ENCODE measurements at places on chromosomes 1 and 21.
A peak's percentile ranks its signal among the peaks of the same experiment; 100 is the strongest.

- DNase-seq, result no peak
These were observed 40.8 kb upstream of the COL6A1 start for GRCh38 chr21:45940621-45941337.

GRCh38 chr1:242847390-242847993, 323.0 kb upstream of the PLD5 start:
- DNase-seq, result peak; percentile 6

GRCh38 chr1:17567582-17567981, 28.1 kb downstream of the ARHGEF10L start:
- peak; percentile 74 for DNase-seq

GRCh38 chr21:35402061-35402460, 353.0 kb upstream of the RUNX1 start:
- no peak for DNase-seq

GRCh38 chr1:81183051-81183450, 617.7 kb upstream of the ADGRL2 start:
- no peak for DNase-seq

- DNase-seq, result peak; percentile 57
These were observed 48.4 kb downstream of the NEK7 start for GRCh38 chr1:198205016-198205684.

GRCh38 chr21:46069166-46069565, 28.7 kb upstream of the COL6A2 start:
- DNase-seq, result no peak

DNA sequence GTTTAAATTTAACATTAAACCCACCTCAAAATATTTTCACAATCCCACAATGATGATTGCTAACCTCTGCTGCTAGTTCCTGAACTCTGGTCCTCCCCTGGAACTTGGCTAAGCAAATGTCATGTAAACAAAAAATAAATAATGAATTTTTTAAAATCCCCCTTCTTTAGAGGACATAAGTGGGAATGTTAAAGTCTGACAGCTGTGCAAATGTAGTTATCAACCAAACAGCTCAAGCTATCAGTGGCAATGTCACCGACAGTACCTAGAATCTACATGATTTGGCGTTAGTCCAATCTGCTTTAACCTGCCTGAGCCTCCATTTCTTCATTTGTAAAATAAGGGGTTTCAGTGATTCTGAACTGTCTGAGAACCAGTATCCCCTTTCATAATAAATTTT, 67.7 kb downstream of the GDAP2 start:
- no peak for DNase-seq

DNA sequence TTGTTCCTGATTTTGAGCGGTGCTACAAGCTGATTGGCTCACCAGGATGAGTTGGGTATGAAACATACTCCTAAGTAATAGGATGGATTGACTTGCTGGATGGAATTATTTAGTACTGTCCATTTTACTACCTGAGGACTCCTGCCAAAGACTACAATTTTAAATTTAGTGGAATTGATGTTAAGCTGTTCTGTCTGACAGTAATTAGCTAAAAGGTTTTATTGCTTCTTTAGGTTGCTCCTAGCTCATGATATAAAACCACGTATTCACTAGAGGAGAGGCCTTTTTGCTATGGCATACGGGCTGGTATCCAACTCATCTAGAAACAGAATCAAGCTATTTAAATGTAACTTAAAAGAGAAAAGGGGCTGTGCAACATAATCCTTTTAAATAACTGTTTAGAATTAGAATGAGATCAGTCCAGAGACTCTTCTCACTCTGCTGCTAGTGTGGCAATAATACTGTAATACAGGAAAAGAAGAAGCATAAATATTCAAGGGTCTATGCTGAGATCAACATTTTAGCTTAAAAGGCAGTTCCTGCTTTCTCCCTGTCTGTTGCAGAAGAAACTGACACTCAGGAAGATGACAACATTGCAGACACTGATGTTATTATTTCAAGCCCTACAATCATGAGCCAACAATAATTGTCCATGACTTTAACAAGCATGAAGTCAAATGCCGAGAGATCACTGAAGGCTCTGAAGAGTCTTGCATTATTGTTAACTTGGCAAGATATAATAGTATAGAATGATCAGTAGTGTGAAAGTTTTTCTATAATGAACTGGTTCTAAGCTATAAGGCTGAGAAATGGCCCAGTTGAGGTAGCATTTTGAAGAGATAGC, 258.7 kb upstream of the ADGRL4 start:
- no peak for DNase-seq

GRCh38 chr1:201328576-201328975, 45.3 kb downstream of the PKP1 start:
- DNase-seq, result no peak

- DNase-seq, result peak; percentile 84
These were observed 26.9 kb upstream of the LBR start for GRCh38 chr1:225454733-225455132.

- DNase-seq, result peak; percentile 52
These were observed 77.6 kb downstream of the DDR2 start for GRCh38 chr1:162709870-162710269.

DNA sequence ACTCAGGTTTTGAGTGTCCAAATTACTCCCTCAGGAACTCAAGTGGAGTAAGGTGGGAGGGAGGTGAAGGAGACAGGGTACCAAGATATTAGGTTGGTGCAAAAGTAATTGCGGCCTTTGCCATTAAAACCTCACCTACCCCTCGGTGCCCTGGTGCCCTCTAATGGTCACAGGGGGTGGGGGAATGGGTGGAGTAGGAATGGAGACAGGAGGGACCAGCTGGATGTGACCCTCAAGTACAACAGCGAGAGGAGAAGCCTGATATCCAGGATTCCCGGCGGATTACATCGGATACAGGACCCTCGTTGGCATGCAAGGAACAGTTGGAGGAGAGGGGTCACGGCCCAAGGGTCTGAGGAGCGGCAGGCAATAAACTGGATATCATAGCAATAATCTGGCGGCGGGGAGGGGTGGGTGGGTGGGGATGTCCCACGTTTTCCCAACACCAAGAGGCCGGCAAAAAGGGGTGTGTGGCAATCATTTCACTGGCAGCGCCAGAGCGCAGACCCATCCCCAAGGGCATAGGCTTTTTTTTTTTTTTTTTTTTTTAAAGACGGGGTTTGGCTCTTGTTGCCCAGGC, 4.3 kb upstream of the ZBTB7B start:
- DNase-seq, result no peak

DNA sequence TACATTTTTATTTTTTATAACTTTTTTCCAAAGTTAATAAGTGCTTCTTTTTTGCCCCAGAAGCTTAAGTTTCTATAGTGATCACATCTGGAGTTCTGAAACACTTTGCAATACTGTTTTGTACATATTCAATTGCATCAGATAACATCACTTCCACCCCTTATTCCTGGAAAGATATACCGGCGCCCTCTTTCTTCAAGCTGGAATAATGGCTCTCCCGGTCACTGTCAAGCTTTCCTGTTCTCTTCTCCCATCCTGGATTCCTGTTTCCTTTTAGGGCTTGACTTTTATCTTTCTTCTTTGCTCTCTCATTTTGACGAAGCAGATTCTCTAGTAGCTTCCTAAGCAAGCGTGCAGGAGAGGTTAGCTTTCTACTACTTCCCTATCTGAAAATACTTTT, 1866.8 kb downstream of the MRPL39 start:
- DNase-seq, result no peak

GRCh38 chr1:230834292-230834691, 34.0 kb downstream of the C1orf198 start:
- DNase-seq, result no peak

DNA sequence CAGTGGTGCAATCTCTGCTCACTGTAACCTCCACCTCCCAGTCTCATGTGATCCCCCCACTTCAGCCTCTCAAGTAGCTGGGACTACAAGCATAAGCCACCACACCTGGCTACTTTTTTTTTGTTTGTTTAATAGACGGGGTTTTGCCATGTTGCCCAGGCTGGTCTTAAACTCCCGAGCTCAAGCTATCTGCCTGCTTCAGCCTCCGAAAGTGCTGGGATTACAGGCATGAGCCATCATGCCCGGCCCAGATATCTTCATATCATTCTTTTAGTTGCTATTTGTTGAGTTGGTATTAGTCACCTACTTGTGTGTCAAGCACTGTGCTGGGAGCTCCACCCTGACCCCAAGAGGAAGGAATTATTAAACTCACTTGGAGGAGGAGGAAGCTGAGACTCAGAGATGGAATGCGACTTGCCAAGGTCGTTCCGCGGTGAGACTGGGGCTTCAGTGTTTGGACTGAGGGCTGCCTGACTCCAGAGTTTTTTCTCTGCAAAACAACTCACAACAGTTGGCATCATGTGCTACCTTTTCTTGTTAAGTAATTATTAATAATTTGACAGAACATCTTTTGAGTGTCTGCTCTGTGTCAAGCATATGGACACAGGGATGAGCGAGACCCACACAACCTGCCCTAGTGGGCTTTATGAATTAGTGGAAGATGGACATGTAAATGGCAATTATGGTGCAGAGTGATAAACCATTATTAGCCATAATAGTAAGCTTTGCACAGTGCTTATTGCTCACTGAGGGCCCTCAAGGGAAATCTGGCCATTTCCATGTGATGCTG, 132.0 kb downstream of the FOXD2 start:
- DNase-seq, result peak; percentile 87

DNA sequence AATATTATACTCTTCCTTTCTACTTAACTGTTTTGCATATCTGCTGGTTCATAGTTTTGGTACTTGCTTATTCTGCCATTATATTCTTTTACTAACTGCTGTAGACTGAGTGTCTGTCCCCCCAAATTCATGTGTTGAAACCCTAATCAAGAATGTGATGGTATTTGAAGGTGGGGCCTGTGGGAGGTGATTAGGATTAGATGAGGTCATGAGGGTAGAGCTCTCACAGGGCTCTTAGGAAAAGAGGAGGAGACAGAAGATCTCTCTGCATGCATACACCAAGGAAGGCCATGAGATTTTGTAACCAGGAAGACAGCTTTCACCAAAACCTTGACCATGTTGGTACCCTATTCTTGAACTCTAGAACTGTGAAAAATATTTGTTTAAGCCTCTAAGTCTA, 354.1 kb upstream of the B3GALT2 start:
- no peak for DNase-seq

- DNase-seq, result no peak
These were observed 54.6 kb downstream of the F3 start for GRCh38 chr1:94486990-94487389.

GRCh38 chr1:11990303-11991032, 10.2 kb downstream of the MFN2 start:
- DNase-seq, result no peak

DNA sequence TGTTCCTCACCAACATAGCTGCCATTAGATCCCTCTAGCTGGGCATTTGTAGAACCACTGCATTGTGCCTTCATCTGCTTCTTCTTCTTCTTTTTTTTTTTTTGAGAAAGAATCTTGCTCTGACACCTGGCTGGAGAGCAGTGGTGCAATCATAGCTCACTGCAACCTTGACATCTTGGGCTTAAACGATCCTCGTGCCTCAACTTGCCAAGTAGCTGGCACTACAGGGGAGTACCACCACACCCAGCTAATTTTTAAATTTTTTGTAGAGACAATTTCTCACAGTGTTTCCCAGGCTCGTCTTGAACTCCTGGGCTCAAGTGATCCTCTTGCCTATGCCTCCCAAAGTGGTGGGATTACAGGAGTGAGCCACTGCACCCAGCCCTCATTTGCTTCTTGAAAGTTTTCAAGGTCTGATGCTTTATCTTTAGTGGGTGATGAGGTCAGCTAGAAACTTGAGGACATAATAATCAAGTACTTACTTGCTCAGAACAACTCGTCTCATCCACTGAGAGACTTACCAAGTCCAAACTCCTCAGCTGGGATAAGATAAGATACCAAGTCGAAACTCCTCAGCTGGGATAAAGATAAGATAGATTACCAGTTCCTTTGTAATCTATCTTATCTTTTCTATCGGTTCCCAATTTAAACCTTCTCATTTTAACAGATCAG, 71.5 kb downstream of the MACF1 start:
- DNase-seq, result no peak

DNA sequence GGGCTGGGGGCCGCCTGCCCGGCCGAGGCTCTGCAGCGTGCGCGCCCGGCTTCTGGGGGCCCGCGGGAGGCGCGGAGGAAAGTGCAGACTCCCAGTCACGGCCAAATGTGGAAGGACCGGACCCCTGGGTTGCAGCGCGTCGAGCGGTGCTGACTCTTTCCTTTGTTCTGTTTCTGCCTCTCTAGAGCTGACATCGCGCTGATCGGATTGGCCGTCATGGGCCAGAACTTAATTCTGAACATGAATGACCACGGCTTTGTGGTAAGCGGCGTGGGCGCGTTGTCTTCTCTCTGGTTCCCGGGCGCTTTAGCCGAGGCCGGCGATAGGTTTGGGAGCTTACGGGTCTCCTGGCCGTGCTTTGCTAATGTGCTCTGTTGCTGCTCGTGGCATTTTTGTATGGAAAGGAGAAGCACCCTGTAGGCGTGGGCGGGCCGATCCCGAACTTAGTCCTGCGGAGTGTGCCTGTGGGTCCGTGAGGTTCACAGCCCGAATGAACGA, 629 bp downstream of the PGD start:
- DNase-seq, result peak; percentile 55

DNA sequence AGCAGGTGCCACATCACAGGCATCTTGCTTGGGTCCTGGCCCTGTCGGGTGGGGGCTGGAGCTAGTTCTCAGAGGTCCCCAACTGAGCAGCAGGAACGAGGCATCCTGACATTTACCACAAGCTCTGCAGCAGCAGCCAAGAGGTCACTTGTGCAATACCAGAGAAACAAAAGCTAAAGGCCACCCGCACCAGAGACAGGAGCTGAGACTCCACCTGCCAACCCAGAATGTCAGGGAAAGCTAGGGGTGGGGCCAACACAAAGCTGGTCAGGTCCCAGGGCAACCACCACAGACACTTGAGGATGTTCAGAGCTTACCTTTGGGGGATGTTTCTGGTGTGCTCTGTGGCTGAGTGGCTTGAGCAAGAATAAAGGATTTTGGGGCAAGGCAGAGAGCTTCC, 13.6 kb upstream of the SYT6 start:
- DNase-seq, result no peak

GRCh38 chr1:241250465-241250864, 106.5 kb downstream of the RGS7 start:
- no peak for DNase-seq

DNA sequence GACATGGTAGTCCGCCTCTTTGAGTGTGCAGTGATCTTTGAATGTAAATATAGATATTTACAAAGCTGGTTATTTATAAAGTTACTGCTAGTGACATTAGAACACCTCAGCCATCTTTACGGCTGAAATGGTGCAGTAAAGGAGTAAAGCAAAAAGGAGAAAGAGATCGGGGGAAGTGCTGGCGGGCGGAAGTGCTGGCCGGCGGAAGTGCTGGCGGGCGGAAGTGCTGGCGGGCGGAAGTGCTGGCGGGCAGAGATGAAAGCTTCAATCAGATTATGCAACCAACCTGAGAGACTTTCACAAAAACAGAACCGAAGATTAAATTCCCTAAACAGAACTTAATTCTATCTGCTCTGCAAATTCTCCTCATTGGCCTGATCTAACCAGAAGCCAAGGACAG, 1.4 kb upstream of the OR14A16 start:
- DNase-seq, result no peak

GRCh38 chr21:45169682-45170081, 95.3 kb downstream of the ADARB1 start:
- no peak for DNase-seq

- DNase-seq, result no peak
These were observed 409.4 kb downstream of the VAV3 start for GRCh38 chr1:107555578-107555977.

GRCh38 chr21:17819877-17820229, 697 bp upstream of the C21orf91 start:
- DNase-seq, result no peak

All from fibroblast of mammary gland (primary cell).